Ovary (tissue), 10 donors: ENCODE measurements at places on chromosomes 3 and 15. TPM values are rescaled to one million over a fixed set of nuclear protein-coding genes. Genes with fewer than 3 reads are reported as not detected.

DNA sequence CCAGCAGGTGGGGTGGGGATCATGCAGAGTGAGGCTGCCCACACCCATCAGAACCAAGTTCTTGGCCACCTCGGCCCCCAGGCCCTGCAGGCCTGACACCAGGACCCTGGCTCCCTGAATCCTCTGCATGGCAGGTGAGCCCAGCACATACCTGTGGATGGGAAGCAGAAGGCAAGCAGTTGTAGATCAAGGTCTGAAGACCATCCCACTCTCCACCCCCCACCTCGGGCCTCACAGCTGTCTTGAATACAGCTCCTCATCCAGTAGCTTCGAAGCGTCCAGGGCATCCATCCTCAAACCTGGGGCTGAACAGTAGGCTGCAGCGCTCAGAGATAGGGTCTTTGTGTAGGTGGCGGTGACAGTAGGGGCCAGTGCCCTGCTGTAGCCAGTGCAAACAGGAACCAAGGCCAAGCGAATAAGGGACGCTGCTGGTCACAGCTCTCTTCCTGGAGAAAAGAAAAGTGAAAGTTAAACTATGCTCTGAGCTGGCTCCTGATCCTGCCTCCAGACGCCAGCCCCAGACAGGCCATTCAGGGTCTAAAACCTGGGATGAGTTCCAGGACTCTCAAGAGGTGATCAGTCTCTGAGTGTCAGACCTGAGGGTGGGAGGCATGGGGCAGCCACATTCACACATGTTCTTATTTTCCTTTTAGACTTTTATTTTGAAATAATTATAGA, at the start of gene UBA7:
UBA7 (minus strand) TSS at position 457 of the 678 bp plus-strand sequence; CDS start at position 291, 166 bp downstream.
- peak; percentile 62 for DNase-seq

DNA sequence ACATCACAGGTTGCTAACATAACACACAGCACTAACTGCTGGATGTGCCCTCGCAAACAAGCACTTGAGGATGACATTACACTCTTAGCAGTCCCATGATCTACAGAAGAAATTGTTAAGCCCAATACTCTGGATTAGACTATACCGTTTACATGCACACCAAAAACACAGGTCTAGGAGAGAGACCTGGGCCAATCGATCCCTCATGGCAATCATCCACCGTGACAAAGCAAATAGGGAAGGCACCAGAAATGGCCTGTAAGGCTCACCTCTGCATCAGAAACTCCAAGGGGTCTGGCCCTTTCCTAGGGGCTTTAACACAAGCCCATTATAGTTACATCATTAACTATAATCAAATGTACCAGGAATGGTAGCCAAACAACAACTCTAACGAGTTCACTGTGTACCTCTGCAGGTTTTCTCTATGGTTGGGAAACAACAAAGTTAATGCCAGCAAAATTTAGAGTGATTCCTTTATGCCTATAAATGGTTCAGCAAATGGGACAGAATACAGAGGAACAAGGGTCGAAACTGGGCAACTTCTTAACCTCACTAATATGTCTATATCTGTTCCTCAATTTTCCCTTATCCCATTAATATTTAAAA, 18.5 kb downstream of the TRANK1 start:
- no peak for DNase-seq

DNA sequence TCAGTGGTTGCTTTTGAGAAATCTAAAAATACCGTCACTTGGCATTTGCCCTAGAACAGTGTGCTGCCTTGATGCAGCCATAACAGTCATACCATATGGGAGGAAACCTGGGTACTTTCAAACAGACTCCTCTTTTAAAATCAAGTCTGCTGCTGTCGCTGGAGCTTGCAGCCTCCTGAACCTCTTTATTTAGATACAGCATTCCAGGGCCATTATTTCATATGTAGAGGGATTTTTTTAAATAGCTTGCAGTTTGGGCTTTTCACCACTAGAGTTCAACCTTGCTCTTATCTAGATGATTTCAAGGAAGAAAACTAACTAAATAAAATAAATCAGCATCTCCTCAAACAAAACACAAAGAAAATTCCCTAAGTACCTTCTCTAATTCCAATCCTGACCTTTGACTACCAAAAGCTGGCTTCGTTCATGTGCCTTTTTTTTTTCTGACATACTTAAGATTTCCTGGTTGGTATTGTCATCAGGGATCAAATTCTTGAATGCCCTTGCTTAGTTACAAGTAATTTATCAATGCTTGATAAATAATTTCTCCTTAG, 111.6 kb downstream of the KBTBD8 start:
- no peak for DNase-seq

- DNase-seq = peak; percentile 37
These were observed 16.8 kb downstream of the ATG7 start for GRCh38 chr3:11288786-11289637.

GRCh38 chr3:74491874-74492273, 122.6 kb downstream of the CNTN3 start:
- no peak for DNase-seq

GRCh38 chr3:67458408-67458807, 196.0 kb downstream of the SUCLG2 start:
- DNase-seq = no peak

DNA sequence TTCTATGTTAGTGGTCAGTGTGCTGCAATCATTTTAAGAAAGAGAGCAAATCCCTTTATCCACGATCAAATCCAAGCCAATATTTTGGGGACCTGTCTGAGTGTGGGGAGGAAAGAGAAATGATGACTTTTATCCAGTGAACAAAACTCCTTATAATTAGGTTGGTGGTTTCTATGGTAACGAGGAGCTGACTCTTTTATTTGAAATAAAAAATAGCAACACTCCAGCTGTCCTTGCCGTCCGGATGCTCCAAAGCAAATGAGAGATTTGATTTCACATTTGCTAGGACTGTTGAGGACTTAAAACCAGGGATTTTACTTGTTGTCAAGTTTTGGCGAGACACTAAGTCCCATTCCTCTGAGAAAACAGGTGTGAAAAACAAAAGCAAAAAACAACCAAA, 154.0 kb upstream of the PRICKLE2 start:
- no peak for DNase-seq

GRCh38 chr15:73873889-73874511, 636 bp downstream of the TBC1D21 start:
- no peak for DNase-seq

DNA sequence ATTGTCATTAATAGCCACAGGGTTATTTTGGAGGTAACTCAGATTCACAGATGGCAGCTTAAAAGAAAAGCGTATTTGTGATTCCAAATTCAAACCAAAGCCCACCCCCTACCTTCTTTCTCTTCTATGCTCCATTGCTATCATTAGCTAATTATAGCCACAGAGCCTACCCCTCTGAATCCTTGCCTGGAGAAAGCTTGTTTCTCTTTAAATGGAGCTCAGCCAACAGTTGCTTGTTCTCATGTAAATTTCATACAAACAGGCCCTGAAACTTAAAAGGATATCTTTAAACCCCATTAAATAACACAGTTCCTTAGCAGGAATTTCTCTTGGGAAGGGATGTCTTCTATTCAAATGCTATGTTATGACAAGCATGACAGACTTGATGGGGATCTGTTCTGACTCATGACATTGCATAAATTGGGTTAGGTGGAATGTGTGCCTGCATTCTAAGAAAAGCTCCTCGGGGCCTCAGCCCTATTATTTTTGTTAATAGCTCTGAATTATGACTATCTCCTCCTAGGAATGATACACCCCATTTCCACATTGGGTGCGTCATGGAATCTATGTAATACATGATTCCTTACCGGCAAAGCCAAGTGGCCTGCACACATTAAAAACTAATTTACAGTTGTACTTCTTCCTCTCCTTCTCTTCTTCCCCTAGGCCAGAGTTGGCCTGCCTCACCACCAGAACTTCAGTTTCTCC, 265.8 kb downstream of the TAFA4 start:
- DNase-seq = no peak

DNA sequence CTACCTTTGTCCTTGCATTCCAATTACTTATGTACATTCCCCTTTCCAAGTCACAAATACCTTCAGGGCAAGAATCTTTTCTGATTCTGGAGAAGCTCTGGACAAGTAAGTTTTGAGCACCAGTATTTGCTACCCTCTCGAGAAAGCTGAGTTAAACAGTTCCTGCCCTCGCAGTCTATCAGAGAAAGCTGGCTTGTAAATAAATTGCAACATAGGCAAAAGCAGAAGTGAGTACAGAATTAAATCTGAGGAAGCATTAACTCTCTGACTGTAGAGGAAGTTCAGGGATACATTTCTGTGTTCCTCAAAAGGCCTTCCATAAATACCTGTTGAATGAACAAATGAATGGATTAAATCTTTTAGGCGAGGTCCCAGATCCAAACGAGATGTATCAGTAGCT, 1.2 kb downstream of the OSBPL11 start:
- DNase-seq = no peak

DNA sequence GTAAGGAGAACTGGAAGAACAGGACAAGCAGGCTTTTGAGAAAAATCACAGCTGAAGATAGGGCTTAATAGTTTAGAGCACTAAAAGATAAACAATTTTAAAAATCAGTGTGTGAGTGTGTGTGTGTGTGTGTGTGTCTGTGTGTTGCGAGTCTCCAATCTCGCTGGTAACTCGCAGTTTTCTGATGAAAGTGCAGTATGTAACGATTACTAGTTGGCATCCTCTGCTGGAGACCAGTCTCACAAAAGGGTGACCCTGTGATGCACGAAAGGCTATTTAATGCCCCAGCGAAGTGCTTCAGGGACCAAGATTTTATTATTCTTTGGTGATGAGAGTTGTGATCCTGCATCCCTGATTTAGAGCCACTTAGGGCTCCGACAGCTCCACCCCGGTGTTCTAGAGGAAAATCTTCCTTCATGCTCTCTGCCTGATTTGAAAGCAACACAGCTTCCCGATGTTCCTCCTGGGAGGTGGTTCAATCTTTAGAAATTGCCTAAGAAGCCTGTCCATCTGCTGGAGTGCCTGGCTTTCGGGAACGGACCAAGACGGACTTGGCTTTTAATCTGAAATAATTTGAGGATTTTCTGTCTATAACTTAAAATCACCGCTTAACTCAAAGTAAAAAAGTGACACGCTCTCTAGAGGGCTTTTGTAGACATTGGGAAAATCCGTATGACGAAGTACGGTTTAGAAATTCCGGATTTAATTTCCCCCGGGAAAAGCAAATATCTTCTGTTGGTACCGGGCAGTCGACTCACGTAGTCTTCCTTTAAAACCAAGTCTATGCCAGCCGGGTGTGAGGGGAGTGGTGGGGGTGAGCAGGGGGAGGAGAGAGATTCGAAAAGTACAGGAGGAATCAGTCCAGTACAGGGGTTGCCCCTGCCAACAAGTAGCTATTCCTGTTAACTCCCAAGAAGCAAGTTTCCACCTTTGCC, 1.1 kb upstream of the ALCAM start:
- DNase-seq = peak; percentile 11

GRCh38 chr15:84799511-84800187, 17.5 kb upstream of the ALPK3 start:
- no peak for DNase-seq

GRCh38 chr15:48084759-48085590, 35.8 kb upstream of the SLC24A5 start:
- DNase-seq = no peak

DNA sequence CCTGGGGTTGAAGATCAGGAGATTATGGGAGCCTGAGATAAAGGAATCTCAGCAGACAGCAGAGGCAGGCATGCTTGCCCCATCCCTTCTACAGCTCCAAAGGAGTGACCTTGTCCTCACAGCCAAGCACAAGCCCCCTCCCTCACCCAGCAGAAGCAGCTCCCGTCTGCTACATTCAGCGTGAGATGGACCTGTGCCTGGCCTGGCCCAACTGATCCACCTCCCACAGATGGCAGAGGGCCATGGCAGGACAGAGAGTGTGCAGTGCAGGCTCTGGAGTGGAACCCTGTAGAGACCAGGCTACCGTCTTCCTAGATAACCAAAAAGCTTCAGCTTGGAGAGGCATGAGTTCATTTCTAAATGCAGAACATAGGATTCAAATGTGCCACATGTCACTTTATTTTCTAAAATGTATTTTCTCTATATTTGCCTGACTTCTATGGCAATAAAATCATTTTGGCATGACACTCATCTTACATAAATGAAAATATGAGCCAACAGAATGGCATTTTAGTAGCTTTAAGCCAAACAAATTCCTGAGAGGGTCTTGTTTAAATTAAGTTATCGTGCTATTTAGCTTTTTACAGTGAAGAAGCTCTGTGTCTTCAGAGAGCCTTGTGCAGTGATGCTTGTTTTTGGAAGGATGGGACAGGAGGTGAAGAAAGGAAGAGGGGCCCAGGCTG, 43.7 kb downstream of the SLC12A8 start:
- no peak for DNase-seq

GRCh38 chr15:64009241-64009640, 37.0 kb downstream of the DAPK2 start:
- no peak for DNase-seq

DNA sequence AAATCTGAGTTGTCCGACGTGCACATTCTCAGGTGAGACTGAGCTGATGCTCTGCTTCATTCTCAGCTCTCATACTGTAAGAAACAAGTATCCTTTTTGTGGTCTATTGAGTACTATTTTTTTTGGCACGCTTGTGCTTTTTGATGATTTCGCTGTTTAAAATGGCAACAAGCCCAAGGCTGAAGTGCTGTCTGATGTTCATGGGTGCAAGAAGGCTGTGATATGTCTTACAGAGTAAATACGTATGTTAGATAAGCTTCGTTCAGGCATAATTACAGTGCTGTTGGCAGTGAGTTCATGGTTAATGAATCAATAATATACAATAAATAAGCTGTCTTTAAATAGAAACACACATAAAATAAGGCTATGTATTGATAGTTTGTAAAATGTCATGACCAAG, 27.2 kb downstream of the AQR start:
- DNase-seq = no peak

DNA sequence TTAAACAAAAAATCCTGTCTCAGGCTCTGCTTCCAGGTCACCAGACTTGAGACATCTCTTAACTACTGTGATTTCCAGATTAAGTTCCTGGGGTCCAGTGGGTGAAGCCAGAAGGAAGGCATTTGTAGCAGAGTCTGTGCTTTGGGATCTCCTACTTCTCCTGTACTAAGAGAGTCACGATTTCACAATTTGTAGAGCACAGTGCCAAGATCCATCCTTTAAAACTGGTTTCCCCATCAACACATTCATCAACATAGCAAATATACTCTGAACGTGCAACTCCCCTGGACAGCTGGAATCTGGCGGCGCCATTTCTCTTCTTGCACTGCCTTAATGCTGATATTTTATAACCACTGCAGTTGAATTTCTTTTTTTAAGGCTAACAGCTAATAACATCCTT, 33.2 kb downstream of the CDCP1 start:
- DNase-seq = no peak

Gene AHSG
- polyA plus RNA-seq = not detected

Gene CP
- 0.40 TPM for polyA plus RNA-seq

Gene EOGT
- polyA plus RNA-seq = 13.1 TPM

Gene CAMK2N2
- polyA plus RNA-seq = 0.08 TPM

Gene CLDN11
- 254 TPM for polyA plus RNA-seq

Gene DLL4
- 15.7 TPM for polyA plus RNA-seq

Gene FRMD5
- 0.17 TPM for polyA plus RNA-seq
